ACHN (cell line): ENCODE measurements at places on chromosomes 5 and 9.

DNA sequence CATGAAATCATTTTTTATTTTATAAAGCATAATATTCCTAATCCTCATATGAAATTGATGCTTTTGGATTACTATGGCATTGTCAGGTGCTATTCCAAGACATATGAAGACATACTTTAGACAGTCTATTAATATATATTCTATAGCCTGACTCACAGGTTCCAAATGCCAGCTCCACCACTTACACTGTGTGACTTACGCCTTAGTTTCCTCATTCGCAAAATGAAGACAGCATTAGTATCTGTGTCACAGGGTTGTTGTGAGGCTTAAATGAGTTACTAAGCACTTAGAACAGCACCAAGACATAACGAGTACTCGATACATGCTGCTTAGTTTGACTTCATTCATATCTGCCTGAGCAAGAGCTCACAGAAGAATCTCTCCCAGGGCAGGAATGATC, 132.2 kb upstream of the PTGER4 start:
- no peak for DNase-seq

GRCh38 chr5:61232490-61233050, 70.3 kb upstream of the SMIM15 start:
- DNase-seq: no peak

GRCh38 chr5:100902440-100903038, 543 bp downstream of the ST8SIA4 start:
- peak; percentile 30 for DNase-seq

DNA sequence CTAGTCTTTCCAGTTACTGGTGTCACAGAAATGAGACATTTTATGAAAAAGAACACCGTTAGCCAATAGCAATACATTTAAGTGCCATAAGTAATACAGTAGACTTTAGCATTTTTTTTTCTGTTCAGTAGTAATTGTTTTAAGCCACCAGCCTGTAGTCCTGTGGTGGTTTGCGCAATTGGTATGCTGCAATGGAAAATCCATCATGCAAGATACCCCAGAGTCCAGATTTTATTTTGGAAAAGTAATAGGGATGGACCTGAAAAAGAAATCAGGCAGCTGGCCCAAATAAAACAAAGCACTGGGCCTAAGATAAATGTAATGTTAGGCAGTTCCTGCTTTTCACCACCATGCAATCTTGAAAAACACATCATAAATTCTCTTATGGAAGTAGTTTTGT, 94.6 kb upstream of the RASGRF2 start:
- DNase-seq: no peak

GRCh38 chr5:4142842-4143241, 547.2 kb downstream of the IRX1 start:
- no peak for DNase-seq

DNA sequence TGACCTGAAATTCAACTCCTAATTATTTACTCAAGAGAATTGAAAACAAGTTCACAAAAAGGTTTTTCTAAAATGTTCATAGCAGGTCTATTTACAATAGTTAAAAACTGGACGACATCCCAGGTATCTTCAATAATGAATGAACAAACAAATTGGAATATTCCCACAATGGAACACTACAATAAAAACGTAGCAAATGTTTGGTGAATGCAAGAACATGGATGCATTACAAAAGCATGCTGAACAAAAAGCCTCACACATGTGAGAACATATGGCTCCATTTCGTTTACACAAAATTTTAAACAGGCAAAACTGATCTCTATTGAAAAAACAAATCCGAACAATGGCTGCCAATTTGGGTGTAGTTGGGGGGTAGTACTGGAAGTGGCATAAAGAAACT, 669.9 kb downstream of the MTRR start:
- no peak for DNase-seq

DNA sequence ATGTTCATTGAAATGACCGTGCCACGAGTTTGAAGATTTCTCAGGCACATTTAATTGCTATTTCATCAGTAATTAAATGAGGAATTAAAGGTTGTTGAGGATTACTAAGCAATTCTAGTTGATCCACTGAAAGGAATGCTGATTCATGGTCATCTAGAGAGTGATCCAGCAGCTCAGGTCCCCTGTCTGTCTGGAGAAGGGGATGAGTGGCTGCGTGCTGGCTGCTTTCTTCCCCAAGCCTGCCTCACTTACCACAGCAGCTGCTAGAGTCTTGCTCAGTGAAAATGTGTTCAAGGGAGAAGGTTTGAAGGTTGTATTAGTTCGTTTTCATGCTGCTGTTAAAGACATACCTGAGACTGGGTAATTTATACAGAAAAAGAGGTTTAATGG, 7.8 kb upstream of the TGFBI start:
- DNase-seq: peak; percentile 24

DNA sequence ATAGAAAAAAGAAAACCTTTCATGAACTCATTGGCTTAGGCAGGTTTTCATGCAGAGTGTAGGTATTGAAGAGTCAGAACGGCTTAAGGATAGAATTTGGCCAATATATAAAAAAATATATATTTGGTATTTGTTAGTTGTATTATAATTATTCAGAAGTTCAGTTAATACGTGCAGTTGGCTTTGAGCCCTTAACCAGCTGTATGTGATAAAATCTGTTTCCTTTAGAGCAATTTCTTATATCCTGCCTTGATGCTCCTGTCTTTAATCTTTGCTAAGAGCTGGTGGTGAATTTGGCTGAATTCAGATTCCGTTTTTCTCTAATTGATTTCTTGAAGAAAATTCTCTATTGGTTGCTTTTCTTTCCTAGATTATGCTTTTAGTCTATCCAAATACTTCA, 3.7 kb downstream of the ANXA1 start:
- DNase-seq: no peak

GRCh38 chr5:55021410-55021809, 2.6 kb upstream of the GZMK start:
- DNase-seq: no peak

GRCh38 chr5:22306011-22306410, 547.1 kb downstream of the CDH12 start:
- no peak for DNase-seq

GRCh38 chr5:56405116-56405908, 172.2 kb upstream of the ANKRD55 start:
- peak; percentile 35 for DNase-seq

DNA sequence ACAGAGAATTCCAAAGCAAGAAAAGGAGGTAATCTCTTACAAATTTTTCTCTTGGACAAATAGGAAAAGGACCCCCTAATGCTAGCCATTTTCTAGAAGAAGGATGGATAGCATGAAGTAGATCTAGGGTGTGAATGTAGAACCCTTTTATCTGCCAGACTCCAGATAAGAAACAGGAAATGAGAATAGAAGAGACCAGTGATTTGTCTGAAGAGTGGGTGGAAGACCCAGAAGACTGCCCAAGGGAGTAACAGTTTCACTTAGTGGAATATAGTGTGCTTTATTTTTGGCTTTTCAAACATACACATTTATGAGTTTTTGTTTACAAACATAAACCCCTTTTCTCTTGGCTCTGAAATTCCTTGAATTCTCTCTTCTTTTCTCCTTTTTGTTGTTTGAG, 25.0 kb downstream of the ECM2 start:
- DNase-seq: no peak

DNA sequence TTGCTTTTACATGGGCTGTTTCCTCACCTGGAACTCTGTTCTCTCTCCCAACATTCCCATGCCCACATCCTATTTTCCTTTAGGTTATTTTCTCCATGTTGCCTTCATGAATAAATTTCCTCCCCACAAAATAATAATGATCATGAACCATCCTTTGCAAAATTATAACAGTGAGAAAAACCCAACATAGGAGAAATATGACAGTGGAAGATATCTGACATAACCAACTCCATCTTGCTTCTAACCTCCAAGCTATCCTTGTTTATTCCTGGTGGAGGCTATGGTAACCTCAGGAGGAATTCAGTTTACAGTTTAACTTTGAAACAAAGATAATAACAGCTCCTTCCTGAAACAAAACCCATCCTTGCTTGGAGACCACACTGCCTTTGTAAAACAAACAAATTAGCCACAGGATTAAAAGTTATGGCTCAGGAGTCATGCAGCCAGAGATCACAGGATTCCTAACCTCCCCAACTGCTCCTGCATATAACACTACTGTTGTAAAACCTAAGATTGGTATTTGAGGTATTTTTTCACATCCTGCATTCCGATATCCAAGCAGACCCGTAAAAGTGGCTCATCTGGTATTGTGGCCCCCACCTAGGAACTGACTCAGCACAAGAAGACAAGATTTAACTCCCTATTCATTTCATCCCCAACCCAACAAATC, 212.4 kb downstream of the TRIM32 start:
- peak; percentile 62 for DNase-seq

DNA sequence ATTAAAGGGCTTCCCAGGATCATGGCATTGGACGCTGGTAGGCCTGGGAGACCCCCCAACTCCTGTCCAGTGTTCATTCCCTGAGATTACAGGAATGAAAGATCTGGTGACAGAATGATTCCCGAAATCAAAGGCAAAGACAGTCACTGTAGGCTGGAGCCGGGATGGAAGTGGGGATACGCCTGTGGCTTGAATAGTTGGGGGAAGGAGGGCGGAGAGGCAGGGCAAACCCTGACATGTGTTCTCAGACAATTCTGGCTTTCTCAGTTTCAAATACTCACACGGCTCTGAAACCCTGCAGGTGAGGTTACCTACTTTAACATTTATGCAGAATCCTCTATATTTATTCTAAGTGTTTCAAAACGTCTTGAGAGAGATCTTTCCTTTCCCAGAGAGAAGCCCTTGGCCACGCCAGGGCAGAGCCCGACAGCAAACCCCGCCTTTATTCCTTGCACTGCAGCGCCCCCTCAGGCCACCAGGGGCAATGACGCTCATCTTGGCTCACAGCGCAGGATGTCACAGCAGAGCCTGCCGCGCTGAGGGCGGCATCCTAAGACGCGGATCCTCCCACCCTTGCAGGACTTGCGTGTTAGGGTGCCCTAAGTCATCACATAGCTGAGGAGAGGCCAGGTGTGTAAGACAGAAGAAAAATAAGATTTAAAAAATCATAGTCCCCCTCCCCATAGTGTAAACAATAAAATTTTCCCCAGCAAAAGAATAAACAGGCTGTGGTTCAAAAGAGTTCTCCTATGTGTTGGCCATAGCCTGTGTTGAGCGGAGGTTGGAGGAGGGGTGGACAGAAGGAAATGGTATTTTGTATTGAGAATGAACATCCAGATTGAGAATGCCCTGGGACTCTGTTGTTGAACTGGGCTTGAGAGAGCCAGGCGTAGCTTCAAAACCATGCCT, 284.5 kb downstream of the NTRK2 start:
- peak; percentile 59 for DNase-seq

DNA sequence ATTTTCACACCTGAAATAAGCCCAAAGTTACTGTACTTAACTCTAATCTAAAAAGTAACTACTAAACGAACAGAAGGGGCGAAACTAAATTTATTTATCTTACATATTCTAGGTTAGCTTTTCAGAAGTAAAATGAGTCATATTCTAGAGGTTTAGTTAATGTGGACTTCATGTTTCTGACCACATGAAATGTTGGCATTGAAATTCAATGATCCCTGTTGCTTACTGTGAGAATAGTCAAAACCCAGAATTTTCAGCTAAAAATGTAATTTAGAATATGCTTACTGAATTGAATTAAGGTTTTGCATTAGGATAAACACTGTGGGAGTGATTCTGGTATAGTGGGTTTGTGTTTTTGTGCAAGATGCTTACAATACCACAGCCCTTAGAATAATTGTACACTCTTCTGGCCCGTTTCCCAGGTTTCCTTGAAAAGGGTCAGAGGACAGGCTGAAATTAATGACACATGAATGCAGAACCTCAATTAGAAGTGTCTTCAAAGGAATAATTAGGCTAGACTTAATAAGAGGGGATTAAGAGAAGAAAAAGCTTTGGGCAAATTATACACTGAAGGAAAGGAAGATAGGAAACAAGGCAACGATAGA, 1.4 kb upstream of the SNX18 start:
- DNase-seq: no peak
